Mesothelial cell of epicardium (in vitro differentiated cells): ENCODE measurements at places on chromosomes 7 and 10.

DNA sequence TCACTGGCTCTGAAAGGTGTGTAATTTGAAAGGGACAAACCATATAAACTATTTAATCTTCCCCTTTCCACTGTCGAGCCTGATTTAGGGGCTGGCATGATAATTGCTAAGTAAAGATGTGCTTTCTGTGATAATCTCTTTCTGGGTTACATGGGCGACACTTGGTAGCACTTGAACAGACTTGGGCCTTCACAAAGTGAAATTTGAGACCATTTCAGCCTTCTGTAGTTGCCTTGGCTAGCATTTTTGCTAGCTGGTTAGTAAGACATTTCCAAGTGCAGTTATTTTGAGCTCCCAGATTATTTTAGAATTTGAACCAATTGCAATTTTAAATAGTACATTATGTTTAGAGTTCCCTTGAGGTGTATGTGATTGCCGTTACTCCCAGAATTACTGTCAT is 432.7 kb upstream of the GALNT17 start:
- H3K4me3 ChIP-seq, result no peak overlapping the region
- peaks cover 9% of the 10 kb centered on the region for H3K36me3 ChIP-seq
- peaks cover 30% of the 10 kb centered on the region for H3K4me1 ChIP-seq
- DNase-seq, result no peak
- H3K27me3 ChIP-seq, result peaks cover 17% of the 10 kb centered on the region

GRCh38 chr7:112799448-112800120 is 9.4 kb upstream of the TMEM168 start:
- H3K4me3 ChIP-seq, result no peak overlapping the region
- no peaks in the 10 kb centered on the region for H3K27me3 ChIP-seq
- peak overlapping the region; percentile 13 for H3K27ac ChIP-seq
- no peak for DNase-seq

- H3K27me3 ChIP-seq, result peaks cover 76% of the 10 kb centered on the region
- H3K4me1 ChIP-seq, result peaks cover 6% of the 10 kb centered on the region
- H3K27ac ChIP-seq, result no peak overlapping the region
- peak; percentile 59 for DNase-seq
- no peak overlapping the region for H3K4me3 ChIP-seq
These were observed 112.7 kb downstream of the SLIT1 start for GRCh38 chr10:97072851-97073665.

- H3K27ac ChIP-seq, result no peak overlapping the region
- H3K27me3 ChIP-seq, result no peaks in the 10 kb centered on the region
- no peak for DNase-seq
- H3K4me1 ChIP-seq, result peaks cover 14% of the 10 kb centered on the region
- H3K4me3 ChIP-seq, result no peak overlapping the region
These were observed 115.2 kb downstream of the ZFAND4 start for GRCh38 chr10:45557275-45557905.

DNA sequence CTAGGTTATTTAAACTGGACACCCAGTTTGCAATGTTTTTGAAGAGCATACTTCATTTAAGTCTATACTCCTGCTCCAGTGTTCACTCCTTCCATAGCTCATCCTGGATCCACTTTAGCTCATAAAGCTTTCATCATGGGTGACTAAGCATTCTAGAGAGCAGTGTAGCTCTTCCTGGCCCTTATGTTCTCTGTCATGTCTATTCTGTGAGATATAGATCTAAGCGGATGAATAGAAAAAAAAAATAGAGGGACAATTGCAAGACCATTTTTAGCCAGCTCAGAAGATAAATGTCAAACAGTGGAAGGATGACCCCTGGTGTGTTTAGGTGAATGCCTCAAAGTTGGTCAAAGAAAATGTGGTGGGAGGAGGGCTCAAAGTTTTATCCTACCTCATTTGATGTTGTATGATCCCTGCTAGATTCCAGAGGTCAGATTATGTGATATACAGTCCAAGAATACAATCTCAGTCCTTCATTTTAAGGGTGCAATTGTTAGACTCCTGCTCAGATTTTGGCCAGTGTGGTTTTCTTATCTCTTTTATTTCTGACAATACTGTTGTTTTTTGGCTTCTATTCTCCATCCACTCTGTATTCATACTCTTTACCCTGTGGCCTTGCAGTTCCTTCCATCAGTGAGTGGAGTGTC is 7.5 kb upstream of the HECW1 start:
- H3K27me3 ChIP-seq, result peaks cover 18% of the 10 kb centered on the region
- H3K27ac ChIP-seq, result no peak overlapping the region
- H3K36me3 ChIP-seq, result no peaks in the 10 kb centered on the region
- H3K4me3 ChIP-seq, result no peak overlapping the region
- no peak for DNase-seq
